ENCODE measurements at places on chromosomes 12 and 14.

DNA sequence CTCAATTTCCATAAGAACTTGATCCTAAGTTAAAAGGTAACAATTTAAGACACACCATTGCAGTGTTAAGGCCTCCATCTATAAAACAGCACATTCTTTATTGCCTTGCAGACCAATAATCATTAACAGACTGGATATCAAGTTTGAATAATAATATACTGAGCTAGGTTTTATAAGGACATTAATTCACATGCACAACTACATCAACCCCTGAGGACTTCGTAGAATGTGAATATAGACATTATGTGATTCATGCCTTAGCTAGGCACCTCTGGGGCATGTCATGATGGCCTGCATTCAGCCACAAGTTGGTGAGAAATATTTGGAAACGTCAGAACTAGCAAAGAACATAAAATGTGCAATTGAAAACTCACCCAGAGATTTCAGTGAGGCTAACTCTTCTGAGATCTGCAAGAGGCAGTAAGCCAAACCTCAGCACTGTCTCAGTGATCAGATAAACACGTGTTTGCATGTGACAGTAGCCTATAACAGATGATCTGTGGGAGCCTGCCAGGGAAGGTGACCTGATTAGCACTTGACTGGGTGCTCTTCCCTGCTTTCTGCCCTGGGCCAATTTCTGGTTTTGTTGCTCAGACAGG is 492.2 kb downstream of the FLRT2 start:
- DNase-seq: no peak

DNA sequence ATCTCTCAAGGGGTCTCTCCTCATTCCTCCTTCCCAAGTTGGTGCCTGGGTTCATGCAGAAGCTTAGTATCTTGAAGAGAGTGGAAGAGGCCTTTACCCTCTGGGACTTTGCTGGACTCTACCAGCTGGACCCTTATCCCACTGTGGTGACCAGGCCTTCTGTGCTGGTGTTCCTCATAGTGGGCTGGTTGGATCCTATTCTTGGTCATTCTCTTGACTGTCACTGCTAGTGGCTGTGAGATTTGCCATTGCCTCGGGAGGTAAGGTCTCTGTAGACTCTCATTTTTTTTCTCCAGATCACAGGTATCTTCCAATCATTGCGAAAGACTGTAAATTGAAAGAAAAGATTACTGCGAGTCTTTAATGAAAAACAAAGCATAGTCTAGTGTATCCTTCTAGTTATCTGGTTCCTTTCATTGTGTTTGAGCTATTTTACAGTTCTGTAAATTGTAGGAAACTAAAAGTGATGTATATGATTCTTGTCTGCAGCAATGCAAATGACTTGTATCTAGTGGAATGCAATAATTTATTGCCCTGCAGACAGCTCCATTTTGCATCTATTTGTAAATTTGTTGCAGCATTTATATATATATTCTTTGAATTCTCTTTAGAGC is 217.9 kb downstream of the AEBP2 start:
- DNase-seq: no peak

DNA sequence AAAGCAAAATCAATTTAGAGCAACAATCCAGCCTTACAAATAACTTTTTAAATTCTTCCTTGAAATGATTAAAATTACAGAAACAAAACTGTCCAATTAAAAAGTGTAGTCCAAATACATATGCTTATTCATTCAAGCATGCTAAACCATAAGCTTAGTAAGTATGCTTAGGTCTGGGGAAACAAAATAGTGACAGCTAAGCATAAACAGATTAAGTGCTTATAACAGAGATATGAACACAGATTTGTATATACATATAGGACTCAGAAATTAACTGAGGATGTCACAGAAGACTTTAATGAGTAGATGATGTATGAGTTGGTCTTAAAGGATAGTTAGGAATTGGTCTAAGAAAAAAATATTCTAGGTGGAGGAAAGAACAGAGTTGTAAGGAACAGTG is 41.8 kb downstream of the SCAF11 start:
- no peak for DNase-seq

- DNase-seq: no peak
Measured at GRCh38 chr12:109760031-109760929, 46.7 kb downstream of the FAM222A start.

Measured in CD4-positive, alpha-beta T cell treated with Interleukin-21 for 1 hour (primary cell).